ENCODE measurements at places on chromosomes 1 and 21. TPM values are rescaled to one million over a fixed set of nuclear protein-coding genes. Genes with fewer than 3 reads are reported as not detected.

Gene OR2T35
- not detected for total RNA-seq

Gene CLCA2
- 0.16 TPM for total RNA-seq

Gene MYOM3
- total RNA-seq: not detected

Gene MAP10
- total RNA-seq: 1.3 TPM

Gene C1orf210
- not detected for total RNA-seq

Gene USH2A
- total RNA-seq: not detected

Gene PSEN2
- total RNA-seq: 13.7 TPM

Gene CCDC28B
- 9.4 TPM for total RNA-seq

Gene CELA2A
- total RNA-seq: not detected

Gene CFHR2
- total RNA-seq: not detected

Gene C8A
- total RNA-seq: not detected

Gene ANGPTL3
- not detected for total RNA-seq

Gene PCBP3
- 8.5 TPM for total RNA-seq

Gene LAX1
- not detected for total RNA-seq

Gene LINGO4
- total RNA-seq: not detected

Gene AMIGO1
- total RNA-seq: 0.36 TPM

Gene OR2AK2
- not detected for total RNA-seq

Gene PYCR2
- total RNA-seq: 46.5 TPM

Gene TNFRSF9
- not detected for total RNA-seq

Gene FYB2
- not detected for total RNA-seq

Gene PGLYRP3
- not detected for total RNA-seq

Gene NDUFS5
- total RNA-seq: 392 TPM

Gene F5
- not detected for total RNA-seq

Gene SDC3
- total RNA-seq: 45.7 TPM

Gene RHD
- total RNA-seq: not detected

Gene SZT2
- 12.5 TPM for total RNA-seq

Gene GNL2
- total RNA-seq: 27.3 TPM

Gene GPR25
- not detected for total RNA-seq

Gene SLAMF8
- total RNA-seq: not detected

Gene C1orf167
- total RNA-seq: 3.6 TPM

Gene LGR6
- not detected for total RNA-seq

Gene BMP8B
- total RNA-seq: under 0.01 TPM

Gene PGLYRP4
- total RNA-seq: not detected

Gene SLAMF9
- total RNA-seq: not detected

Gene ABCD3
- total RNA-seq: 23.5 TPM

Gene CD1E
- not detected for total RNA-seq

Gene TPM3
- total RNA-seq: 499 TPM

Measured in cardiac atrium fibroblast (primary cell).